Cardiac muscle cell (in vitro differentiated cells and primary cell): ENCODE measurements at places on chromosomes 7 and 10. TPM values are rescaled to one million over a fixed set of nuclear protein-coding genes. Genes with fewer than 3 reads are reported as not detected.

GRCh38 chr10:71795248-71795647 is 21.9 kb upstream of the VSIR start:
- no peak overlapping the region for H3K4me3 ChIP-seq
- H3K36me3 ChIP-seq: no peaks in the 10 kb centered on the region
- DNase-seq: peak; percentile 77

MMD2 gene
- polyA plus RNA-seq: not detected in 2 replicates

DNA sequence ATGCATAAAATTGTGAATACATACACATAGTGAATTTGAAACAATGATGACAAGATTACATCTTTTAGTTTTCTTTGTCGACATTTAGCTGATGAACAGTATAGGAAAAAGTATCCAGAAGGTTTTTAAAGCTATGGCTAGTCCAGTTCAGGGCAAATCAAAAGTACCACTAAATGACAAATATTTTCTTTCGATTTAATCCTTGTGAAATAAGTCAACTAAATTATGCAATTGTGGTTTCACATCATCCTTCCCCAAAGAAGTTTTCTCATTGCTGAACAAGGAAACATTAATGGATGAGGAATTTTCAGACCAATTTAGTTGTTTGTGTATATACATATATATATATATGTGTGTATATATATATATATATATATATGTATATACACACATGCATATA is 774.0 kb downstream of the DNAJB9 start:
- no peak for DNase-seq
- no peaks in the 10 kb centered on the region for H3K4me1 ChIP-seq
- no peak overlapping the region for H3K27ac ChIP-seq
- no peaks in the 10 kb centered on the region for H3K36me3 ChIP-seq
- no peak overlapping the region for H3K4me3 ChIP-seq

- H3K27me3 ChIP-seq: no peaks in the 10 kb centered on the region
- H3K27ac ChIP-seq: no peak overlapping the region
- no peak for DNase-seq
- no peaks in the 10 kb centered on the region for H3K4me1 ChIP-seq
These were observed 63.5 kb upstream of the SLC39A12 start for GRCh38 chr10:17888189-17888588.

GRM3 gene
- 0.75 and 0.78 TPM in 2 replicates for polyA plus RNA-seq

GRCh38 chr7:138943061-138943460 is 38.1 kb downstream of the KIAA1549 start:
- no peak overlapping the region for H3K27ac ChIP-seq
- H3K36me3 ChIP-seq: no peaks in the 10 kb centered on the region
- no peaks in the 10 kb centered on the region for H3K27me3 ChIP-seq
- H3K4me3 ChIP-seq: no peak overlapping the region

DNA sequence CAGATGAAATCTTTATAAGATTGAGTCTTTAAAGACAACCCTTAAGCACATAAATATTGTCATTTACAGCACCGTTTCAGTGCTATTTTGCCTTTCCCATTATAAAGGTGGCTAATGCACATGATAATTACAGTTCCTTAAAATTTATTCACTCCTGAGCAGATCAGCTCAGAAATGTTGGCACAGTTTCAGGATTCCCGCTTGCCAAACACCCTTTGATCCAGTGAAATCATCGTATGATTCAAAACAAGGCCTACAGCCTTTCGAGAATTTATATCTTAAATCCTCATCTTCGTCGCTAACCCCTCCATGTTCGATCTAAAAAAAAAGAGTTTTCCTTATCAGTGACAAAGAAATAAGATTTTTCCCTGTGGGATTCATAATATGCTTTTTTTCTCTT is 14.1 kb upstream of the SOSTDC1 start:
- H3K4me1 ChIP-seq: no peaks in the 10 kb centered on the region
- DNase-seq: no peak
- no peak overlapping the region for H3K27ac ChIP-seq
- H3K4me3 ChIP-seq: no peak overlapping the region

DNA sequence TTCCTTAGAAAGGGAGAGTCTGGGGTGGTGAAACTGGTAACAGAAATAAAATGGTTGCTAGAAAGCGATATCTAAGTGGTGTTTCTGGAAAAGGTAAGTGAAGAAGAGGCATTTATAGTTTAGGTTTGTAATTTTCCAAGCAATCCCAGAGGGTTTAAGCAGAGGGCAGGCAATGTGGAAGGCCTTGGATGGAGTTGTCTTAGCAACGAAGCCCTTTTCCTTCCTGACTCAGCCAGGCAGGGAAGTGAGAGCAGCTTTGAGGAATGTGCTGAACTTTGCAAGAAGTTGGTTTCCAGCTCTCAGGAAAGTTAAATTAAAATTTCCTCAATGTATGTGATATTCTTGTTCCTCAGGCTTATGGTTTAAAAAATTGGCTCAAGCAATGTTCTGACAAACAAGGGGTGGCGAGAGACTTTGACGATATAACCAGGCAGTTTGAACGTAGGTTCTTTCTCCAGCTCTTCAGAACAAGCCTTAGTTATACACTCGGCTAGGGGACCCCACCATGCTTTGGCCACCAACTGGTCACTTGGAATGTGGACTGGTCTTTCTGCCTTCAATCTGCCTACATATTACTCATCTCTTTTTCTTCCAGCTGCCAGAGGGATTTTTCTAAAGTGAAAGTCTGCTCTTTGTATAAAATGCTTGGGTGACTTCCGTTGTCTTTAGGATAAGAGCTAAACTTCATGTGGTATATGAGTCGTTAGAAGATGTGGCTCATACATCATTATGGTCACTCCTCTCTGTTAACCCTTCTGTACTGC is 66.9 kb upstream of the SLC25A13 start:
- no peak overlapping the region for H3K27ac ChIP-seq
- no peaks in the 10 kb centered on the region for H3K27me3 ChIP-seq
- H3K4me3 ChIP-seq: no peak overlapping the region

RAB18 gene
- polyA plus RNA-seq: 116 and 123 TPM in 2 replicates

DNA sequence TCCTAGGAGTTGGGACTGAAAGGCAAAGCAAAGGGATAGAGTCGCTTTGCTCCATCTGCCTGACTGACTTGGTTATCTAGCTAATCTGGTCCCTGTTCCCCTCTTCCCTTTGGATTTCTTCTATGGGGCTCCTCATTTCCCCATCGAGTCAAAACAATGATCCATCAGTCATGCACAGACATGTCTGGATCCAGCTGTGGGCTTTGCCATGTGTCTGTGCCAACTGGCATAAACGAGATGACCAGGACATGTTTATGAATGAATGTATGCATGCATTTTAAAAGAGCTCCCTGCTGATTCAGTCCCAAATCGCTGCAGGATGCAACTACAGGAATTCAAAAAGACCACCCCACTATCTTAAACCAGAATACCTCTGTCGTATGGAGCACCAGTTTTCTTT is 122.0 kb downstream of the ARL4A start:
- H3K27me3 ChIP-seq: no peaks in the 10 kb centered on the region
- H3K4me3 ChIP-seq: no peak overlapping the region
- no peaks in the 10 kb centered on the region for H3K4me1 ChIP-seq
